ENCODE measurements at places on chromosomes 11 and 22. TPM values are rescaled to one million over a fixed set of nuclear protein-coding genes. Genes with fewer than 3 reads are reported as not detected.

DNA sequence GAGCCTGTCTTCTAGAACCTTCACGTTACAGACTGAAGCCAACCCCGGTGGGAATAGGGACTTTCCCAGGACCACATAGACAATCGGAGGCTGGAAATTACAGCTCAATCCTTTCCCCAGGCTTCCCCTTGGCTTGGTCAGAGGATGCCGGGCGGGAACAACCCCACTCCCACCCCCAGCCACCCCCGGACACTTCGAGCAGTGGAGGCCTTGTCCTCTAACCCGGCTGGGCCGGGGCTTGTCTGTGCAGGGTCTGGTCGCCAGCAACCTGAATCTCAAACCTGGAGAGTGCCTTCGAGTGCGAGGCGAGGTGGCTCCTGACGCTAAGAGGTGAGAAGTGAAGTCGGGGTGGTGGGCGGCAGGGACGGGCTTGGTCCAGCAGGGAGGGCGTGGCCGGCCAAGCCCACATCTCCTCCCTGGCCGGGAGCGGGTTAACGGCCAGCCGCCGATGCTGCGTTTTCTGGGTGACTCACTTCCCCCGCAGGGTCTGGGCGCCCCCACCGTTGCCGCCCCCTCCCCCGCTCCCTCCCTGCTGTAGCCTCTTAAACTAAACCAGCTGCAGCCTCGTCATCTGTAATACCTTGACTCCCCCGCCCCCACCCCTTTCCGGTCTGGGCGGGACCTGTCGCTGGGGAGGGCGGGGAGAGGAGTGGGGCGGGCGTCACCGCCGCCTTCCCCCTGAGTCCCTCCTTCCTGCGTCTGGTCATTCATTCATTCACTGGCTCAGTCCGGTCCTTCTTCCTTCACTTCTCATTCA lies 1.5 kb downstream of the LGALS1 start:
- no peaks in the 10 kb centered on the region for H3K27me3 ChIP-seq
- H3K4me1 ChIP-seq = peaks cover 52% of the 10 kb centered on the region
- peak overlapping the region; percentile 93 for H3K27ac ChIP-seq

DNA sequence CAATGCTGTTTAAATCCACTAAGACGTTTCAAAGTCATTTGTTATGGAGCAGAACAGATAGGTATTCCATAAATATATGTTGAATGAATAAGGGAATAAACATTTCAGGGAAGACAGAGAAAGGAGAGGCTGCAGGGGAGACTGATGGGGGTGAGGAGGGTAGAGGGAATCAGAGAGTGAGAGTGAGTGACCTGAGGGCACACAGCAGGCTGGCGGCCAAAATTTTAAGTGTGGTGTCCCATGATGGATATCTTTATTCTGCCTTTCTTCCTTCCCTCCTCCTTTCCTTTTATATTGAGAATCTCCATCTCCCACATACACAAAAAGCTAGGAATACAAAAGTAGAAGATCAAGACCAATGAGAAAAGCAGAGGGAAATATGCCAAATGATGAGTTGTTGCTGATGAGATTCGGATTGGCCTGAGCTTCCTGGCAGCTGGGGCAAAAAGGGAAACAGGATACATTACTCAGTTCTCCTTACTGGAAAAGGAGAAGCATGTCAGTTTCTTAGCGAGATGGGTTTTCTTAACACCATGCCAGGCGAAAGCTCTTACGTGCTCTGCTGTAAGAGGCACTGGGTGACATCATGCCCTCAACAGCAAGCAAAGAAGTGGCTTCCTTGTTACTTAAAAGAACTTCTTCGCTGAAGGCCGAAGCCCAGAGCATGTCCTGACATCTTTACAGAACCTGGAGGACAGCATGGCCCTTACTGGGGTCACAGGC lies 11.2 kb upstream of the CYTH4 start:
- no peak overlapping the region for H3K4me3 ChIP-seq
- H3K27me3 ChIP-seq = no peaks in the 10 kb centered on the region
- no peaks in the 10 kb centered on the region for H3K36me3 ChIP-seq
- DNase-seq = no peak

GRCh38 chr22:47001288-47001687 lies 238.8 kb downstream of the TBC1D22A start:
- no peak overlapping the region for H3K27ac ChIP-seq
- no peaks in the 10 kb centered on the region for H3K27me3 ChIP-seq
- peaks cover 8% of the 10 kb centered on the region for H3K36me3 ChIP-seq
- H3K4me3 ChIP-seq = no peak overlapping the region

DNA sequence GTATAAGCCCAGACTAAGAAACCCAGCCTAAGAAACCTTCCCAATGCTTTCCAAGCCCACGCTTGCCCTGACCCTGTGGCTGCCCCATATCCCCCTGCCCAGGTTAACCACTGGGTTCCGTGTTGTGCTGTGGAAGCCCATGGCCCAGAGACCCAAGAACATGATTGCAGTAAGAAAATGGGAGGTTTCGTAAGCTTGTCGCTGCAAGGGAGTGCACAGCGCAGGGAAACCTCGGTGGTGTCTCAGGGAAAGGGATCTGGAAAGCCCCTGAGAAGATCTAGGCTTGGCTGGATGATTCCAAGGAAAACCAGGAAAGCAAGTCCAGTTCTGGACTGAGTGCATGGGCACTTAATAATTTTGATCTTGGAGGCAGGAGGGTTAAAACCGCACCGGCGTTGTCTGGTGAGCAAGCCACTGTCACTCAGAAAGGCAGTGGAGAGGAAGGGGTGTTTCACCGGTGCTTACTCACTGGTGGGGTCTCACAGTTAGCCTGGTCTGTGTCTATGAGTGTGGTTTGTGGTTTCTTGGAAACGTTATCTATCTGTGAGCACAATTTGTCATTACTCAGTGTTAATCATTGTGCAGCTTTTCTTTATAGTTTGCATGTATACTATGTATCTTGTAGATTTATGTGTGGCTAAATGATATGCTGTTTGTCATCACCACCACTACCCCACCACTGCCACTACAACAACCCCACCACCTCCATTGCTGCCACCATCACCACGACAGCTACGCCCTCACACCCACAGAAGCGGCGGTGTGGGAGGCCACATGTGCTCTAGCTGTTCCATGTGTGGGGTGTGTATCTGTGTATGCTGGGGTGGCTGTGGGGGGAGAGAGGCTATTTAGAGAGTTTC lies 53.3 kb upstream of the PRDM11 start:
- H3K4me3 ChIP-seq = no peak overlapping the region
- no peaks in the 10 kb centered on the region for H3K36me3 ChIP-seq
- no peak overlapping the region for H3K27ac ChIP-seq
- peaks cover 13% of the 10 kb centered on the region for H3K4me1 ChIP-seq
- peak; percentile 41 for DNase-seq

DNA sequence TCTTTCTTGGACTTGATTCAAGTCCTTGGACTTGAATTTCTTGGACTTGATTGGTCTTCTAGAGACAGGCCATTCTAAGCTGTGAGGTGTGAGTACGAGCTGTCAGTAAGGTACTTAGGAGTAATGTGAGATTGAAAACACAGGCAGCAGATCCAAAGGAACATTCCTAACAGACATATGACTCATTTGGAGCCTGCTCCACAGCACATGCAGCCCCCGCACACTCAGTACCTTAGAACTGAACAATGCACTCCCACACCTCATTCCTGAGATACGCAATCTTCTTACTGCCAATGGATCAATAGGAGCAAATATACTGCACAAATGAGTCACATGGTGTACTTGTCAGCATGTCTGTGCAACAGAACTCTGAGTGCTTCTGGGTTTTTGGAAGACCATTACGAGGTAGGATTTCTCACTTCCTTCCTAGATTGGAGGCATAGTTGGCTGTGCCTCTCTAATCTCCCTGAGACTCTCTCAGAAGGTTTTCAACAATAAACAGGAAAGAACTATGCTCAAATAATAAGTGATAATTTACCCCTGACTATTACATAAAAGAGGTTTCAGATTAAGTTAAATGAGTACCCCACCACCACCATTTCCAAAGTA lies 243.1 kb downstream of the KCNA4 start:
- no peak overlapping the region for H3K27ac ChIP-seq
- no peak for DNase-seq
- H3K27me3 ChIP-seq = no peaks in the 10 kb centered on the region
- H3K4me1 ChIP-seq = no peaks in the 10 kb centered on the region
- no peaks in the 10 kb centered on the region for H3K36me3 ChIP-seq

DNA sequence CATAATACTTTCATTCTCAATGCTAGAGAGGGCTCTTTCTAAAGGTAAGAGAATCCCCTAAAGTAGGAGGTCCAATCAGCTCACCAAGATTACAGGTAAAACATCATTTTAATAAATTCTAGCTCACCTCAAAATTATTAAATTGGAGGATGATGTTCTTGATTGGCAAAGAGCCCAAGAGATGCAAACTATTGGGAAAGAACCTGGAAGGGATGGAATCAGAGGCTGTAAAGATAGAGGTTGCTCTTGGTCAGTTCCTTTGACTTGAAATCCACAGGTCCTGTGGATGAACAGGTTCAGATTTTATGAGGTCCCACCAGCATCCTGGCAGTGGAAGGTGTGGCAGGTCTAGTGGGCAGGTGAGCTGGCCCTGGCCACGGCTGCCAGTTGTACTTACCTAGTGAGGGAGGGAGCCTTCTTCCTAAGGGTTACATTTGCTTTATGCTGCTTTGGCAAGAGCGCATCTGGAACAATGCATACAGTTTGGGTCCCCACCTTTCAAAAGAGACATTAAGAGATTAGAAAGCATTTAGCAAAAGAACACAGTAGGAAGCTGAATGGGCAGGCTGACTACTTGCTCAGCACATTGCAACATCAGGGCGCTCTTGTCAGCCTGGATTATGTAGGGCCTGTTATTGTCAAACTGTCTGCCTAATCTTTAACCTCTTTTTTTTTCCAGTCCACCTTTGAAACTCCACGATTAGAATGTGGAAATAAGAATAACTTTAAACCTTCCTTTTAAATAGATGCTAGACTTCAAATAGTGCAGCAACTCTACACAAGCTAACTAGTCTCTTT lies 97.0 kb downstream of the RDX start:
- no peaks in the 10 kb centered on the region for H3K4me1 ChIP-seq
- DNase-seq = no peak
- no peak overlapping the region for H3K4me3 ChIP-seq
- H3K36me3 ChIP-seq = no peaks in the 10 kb centered on the region
- peaks cover 3% of the 10 kb centered on the region for H3K27me3 ChIP-seq

GRCh38 chr22:44276706-44277356 lies 35.9 kb downstream of the SHISAL1 start:
- H3K36me3 ChIP-seq = no peaks in the 10 kb centered on the region
- no peak overlapping the region for H3K27ac ChIP-seq

The GDPD4 gene
- total RNA-seq = not detected

Data from activated CD4-positive, alpha-beta memory T cell treated with anti-CD3 and anti-CD28 coated beads for 36 hours (primary cell).